Mammary epithelial cell (primary cell): ENCODE measurements at places on chromosomes 7 and 10. TPM values are rescaled to one million over a fixed set of nuclear protein-coding genes. Genes with fewer than 3 reads are reported as not detected.
A peak's percentile ranks its signal among the peaks of the same experiment; 100 is the strongest.

DNA sequence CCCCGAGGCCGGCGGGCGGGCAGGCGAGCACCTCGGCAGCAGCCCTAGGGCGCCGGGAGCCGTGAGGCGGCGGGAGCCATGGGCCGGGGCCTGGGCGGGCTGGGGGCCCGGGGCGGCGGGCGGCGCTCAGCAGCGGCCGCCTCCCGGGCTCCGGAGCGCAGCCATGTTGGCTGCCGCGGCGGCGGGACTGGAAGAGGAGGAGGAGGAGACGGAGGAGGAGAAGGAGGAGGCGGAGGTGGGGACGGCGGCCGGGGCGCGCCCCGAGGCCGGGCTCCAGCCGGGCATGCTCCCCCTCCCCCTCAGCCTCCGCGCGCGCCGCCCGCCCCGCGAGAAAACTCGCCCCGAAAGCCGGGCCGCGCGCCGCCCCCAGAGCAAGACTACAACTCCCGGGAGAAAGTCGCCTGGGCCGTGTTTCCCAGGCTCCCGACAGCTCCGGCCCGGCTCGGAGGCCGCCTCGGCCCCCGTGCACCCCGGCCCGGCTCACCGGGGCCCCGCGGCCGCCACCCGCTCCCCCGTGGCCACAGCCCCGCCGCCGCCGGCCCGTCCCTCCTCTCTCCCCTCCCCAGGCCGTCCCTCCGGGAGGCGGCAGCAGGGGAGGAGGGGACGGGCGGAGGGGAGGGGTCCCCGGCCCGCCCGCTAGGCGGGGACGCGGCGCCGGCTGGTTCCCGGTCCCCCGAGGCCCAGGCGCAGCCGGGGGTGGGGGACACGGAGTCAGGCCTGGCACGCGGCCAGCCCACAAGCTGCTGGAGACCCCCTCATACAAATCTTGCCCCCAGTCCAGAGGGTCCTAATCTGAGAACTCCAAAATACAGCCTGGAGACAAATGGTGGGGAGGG lies at the start of gene DLG5:
DLG5 (minus strand) TSS at position 190 of the 836 bp plus-strand sequence. CDS start 235 bp downstream, outside the sequence.
- peak; percentile 42 for DNase-seq

GRCh38 chr10:52106899-52107298 lies 207.2 kb upstream of the DKK1 start:
- DNase-seq: no peak

GRCh38 chr10:29751684-29752083 lies 116.9 kb upstream of the SVIL start:
- DNase-seq: no peak

- peak; percentile 7 for DNase-seq
Observed at GRCh38 chr10:34343764-34344163, 471.3 kb downstream of the PARD3 start.

GRCh38 chr7:25893436-25893835 lies 258.6 kb upstream of the NFE2L3 start:
- no peak for DNase-seq

DNA sequence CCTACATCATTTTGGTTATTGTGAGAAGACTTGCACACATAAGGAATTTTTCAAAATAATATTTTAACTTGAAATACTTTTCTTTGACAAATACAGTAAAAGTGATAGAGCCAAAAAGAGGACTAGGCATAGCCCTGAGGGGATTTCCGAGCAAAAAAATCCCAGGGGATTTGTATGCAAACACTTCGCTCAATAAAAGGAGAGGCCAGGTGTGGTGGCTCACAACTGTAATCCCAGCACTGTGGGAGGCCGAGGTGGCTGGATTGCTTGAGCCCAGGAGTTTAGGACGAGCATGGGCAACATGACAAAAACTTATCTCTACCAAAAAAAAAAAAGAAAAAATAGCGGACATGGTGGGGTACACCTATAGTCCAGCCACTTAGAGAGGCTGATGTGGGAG lies 193.0 kb downstream of the PCDH15 start:
- DNase-seq: no peak

The ELOVL3 gene
- 0.45 TPM in 1 of 2 replicates, not detected in the other for total RNA-seq

The AKR1D1 gene
- total RNA-seq: not detected

The GPNMB gene
- total RNA-seq: 12.3 and 25.2 TPM in 2 replicates
